ENCODE measurements at places on chromosomes 7 and 10.
A peak's percentile ranks its signal among the peaks of the same experiment; 100 is the strongest.

DNA sequence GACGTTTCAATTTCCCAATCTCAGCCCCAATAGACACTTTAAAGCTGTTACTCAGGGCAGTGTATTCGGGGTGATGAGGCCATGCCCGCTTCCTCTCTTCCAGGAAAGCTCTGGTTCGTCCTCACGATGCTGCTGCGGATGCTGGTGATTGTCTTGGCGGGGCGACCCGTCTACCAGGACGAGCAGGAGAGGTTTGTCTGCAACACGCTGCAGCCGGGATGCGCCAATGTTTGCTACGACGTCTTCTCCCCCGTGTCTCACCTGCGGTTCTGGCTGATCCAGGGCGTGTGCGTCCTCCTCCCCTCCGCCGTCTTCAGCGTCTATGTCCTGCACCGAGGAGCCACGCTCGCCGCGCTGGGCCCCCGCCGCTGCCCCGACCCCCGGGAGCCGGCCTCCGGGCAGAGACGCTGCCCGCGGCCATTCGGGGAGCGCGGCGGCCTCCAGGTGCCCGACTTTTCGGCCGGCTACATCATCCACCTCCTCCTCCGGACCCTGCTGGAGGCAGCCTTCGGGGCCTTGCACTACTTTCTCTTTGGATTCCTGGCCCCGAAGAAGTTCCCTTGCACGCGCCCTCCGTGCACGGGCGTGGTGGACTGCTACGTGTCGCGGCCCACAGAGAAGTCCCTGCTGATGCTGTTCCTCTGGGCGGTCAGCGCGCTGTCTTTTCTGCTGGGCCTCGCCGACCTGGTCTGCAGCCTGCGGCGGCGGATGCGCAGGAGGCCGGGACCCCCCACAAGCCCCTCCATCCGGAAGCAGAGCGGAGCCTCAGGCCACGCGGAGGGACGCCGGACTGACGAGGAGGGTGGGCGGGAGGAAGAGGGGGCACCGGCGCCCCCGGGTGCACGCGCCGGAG, 2.6 kb downstream of the GJD4 start:
- peak; percentile 19 for DNase-seq

- DNase-seq = no peak
Measured at GRCh38 chr7:136869991-136870865, 1.8 kb downstream of the CHRM2 start.

DNA sequence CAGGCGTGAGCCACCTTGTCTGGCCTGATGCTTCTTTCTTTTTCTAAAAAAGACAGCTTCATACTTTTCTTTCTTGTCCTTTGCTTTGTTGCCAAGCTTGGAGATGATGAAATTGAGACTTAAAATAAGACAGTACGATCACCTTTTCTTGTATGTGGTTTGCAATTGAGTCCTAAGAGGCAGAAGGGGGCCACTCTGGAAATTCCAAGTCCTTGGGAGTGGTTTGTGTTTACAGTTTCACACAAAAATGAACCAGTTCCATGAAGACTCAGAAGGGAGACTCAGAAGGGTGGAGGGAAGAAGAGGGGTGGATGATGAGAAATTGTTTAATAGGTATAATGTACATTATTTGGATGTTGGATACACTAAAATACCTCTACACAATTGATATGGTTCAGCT, 70.7 kb upstream of the TNS3 start:
- DNase-seq = no peak

GRCh38 chr7:19681596-19681995, 27.2 kb downstream of the POLR1F start:
- DNase-seq = no peak

DNA sequence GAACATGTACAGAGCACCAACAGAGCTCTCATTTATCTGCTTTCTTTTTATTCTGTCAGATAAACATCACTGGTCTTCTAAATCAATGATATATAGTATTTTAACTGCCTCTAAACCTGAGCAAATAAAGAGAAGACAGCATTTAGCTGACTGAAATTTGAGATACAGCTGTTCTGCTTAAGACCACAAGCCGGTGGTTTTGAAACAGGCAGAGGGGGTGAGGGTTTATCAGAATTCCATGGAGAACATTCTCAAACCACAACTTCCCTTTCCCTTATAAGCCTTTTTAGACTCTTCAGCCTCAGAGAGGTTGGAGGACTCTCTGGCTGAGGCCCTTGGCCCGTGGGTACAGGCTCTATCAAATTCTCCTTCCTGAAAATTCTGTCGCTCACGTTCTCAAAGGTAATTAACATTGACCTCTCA, 87.4 kb upstream of the RSU1 start:
- peak; percentile 46 for DNase-seq

- DNase-seq = no peak
Measured at GRCh38 chr7:124702385-124702784, 63.2 kb downstream of the GPR37 start.

DNA sequence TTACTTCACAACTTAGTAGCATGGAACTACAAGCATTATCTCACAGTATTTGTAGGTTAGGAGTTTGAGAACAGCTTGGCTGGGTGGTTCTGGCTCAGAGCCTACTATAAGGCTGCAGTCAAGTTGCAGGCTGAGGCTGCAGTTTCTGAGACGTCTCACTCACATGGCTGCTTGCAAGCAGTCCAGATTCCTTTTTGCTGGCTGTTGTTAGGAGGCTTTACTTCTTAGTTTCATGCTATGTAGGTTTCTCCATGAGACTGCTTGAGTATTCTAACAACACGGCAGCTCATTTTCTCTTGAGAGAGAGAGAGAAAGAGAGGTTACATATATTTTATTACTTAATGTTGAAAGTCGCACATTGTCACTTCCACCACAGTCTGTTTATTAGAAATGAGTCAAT, 1073.9 kb downstream of the NXPH1 start:
- no peak for DNase-seq

DNA sequence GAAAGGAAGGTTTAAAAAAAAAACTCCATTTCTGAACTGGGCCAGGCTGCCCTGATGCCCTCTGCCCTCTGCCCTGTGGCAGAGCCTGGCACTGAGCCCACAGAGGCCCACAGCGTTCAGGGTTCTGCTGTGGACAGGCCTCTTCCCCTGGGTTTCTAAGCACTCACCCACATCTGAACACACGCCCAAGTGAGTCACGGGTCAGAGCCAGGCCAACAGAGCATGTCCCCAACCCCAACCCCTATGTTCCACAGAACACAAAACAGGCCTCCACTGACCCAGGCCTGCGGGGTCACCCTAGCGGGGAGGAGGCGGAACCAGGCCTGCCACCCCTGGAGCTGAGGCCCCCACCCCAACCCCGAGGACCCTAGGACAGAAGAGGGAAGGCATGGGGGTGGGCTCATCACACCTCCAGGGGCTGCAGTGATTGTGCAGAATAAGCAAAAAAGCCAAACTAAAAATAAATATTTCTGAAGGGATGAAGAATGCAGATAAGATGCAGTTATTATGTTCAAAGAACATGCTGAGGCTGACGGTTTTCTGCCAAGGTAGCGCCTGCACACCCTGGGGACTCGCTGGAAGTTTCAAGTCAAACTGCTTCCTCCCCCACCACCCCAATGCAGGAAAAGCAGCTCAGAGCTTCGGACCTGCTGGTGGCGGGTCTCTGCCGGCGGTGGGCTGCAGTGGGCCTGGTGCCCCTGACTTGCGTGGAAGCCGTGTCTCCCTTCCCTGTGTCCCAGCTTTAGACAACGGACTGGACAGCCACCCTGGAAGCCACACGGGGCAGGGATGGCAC, 5.4 kb downstream of the WDR86 start:
- peak; percentile 78 for DNase-seq

DNA sequence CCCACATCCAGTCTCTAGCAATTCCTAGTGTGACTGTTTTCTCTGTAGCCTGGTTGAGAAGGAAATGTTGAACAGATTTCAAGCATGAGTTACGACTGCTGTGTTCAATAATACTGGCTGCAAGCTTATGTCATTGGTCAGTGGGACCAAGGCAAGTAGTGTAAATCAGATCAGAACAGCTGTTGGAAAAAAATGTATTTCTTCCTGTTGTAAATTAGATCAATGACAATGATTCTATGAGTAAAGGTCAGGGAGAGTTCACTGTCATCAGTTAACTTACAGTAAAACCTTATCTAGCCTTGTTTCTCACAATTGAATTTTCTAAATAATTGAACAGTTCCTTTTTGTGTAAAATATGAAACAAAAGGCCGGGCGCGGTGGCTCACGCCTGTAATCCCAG, 6.7 kb downstream of the OTUD1 start:
- no peak for DNase-seq
